ENCODE measurements at places on chromosomes 11 and 22.
A peak's percentile ranks its signal among the peaks of the same experiment; 100 is the strongest.

DNA sequence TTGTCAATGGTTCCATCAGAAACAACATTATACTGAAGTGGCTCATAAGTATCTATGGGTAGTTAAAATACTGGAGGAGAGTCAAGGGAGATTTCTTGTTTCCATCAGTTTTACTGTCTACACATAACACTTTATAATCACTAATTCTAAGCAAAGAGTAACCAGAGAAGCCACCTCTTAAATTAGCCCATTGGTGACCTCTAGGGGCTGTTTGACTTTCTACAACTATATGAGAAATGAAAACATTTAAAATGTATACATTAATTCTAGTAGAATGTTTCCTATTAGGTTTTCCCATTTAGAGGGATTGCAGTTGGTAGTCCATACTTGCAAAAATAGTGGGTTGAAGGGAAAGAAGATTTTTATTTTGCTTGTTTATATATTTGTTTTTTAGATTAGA lies 504.3 kb downstream of the FAM181B start:
- DNase-seq: no peak

- DNase-seq: no peak
Observed at GRCh38 chr22:36191106-36191836, 10.3 kb downstream of the APOL4 start.

GRCh38 chr22:25120093-25120561 lies 79.5 kb upstream of the CRYBB3 start:
- DNase-seq: no peak

- no peak for DNase-seq
Observed at GRCh38 chr22:40108396-40108795, 69.3 kb upstream of the TNRC6B start.

- DNase-seq: no peak
Observed at GRCh38 chr11:76119779-76120178, 86.5 kb downstream of the WNT11 start.

GRCh38 chr11:57647372-57647771 lies 2.3 kb downstream of the YPEL4 start:
- no peak for DNase-seq

DNA sequence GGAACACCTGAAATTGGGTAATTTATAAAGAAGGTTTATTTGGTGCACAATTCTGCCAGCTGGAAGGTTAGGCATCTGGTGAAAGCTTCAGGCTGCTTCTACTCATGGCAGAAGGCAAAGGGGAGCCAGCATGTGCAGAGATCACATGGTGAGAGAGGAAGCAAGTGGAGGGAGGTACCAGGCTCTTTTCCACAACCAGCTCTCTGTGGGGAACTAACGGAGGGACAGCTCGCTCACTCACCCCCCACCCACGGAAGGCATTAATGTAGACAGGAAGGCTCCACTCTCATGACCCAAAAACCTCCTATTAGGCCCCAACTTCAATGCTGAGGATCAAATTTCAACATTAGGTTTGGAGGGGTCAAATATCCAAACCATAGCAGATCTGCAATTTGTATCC lies 75.6 kb upstream of the ARHGAP32 start:
- DNase-seq: no peak

GRCh38 chr11:128206461-128206860 lies 380.9 kb downstream of the ETS1 start:
- no peak for DNase-seq

DNA sequence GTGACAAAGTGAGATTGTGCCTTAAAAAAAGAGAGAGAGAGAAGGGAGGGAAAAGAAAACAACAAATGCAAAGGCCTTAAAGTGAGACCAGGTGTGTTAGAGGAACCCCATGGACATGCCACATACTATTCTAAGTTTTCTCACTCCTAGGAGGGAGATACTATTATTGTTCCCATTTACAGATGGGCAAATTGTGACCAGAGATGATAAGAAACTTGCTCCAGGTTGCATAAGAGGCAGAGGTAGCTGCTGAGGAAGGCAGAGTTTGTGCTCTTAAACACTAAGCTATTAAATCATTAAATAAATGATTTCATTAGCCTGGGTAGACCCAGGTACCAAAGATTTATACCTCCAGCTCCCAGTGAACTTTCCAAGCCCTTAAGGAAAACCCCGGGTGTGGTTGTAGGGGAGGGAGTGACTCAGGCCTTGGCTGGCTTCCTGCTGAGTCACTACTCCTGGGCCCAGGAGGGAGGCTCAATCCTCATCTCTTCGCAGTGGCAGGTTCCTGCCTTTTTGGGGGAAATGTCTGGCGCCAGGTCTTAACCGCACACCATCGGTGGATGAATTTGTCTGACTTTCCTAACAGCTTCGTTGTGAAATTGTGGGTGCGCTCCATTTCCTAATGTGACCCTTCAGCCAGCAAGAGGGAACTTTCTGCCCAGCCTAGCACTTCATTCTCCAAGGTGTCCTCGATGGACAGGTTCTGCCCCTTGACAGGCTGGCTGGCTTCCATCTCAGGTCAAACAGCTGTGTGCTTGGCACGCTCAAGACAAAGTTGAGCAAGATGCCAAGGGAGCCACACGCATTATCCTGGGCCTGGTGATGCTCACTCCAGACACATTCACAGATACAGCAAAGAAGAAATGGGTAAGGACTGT lies 33.4 kb upstream of the PTPRJ start:
- DNase-seq: peak; percentile 59

DNA sequence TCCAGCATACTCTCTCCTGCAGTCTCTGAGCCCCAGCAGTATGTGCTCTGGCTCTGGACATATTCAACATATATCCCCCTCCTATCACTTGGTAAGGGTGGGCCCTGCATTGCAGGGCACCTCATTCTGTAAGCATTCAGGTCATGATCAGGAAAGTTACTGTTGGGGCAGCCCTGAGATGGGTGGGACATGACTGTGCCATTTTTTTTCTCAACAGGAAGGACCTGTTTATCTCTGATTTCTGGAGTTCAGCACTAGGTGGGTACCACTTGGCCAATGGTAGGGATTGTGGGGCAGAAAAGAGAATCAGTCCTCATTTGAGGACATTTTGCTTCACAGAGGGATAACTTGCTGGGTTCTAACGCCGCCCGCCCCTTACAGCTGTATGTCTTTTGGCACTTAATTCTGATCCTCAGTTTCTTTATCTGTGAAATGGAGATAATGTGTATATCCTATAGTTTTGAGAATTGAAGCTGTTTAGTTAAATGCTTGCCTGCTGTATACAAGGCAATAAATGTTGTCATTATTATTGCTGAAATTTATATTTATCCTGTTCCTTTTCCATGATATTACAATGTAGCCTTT lies 2.2 kb downstream of the SRRD start:
- DNase-seq: no peak

DNA sequence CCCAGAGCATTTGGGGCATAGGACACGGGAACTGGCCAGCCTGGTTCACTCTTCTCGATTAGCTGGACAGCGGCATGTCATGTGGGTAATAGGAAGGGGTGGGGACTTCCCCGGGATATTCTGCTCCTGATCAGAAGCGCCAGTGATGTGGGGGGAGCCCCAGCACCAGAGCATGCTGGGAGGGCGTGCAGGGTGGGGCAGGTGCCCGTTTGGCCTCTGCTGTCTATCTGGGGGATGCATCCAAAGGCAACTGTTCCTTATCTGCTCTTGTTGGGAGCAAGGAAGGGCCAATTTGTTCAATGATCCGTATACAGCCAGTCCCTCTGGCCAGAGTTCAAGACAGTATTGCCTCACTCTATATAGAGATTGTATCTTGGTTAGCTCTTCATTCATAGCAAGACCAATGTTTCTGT lies 43.6 kb downstream of the PPARA start:
- no peak for DNase-seq

DNA sequence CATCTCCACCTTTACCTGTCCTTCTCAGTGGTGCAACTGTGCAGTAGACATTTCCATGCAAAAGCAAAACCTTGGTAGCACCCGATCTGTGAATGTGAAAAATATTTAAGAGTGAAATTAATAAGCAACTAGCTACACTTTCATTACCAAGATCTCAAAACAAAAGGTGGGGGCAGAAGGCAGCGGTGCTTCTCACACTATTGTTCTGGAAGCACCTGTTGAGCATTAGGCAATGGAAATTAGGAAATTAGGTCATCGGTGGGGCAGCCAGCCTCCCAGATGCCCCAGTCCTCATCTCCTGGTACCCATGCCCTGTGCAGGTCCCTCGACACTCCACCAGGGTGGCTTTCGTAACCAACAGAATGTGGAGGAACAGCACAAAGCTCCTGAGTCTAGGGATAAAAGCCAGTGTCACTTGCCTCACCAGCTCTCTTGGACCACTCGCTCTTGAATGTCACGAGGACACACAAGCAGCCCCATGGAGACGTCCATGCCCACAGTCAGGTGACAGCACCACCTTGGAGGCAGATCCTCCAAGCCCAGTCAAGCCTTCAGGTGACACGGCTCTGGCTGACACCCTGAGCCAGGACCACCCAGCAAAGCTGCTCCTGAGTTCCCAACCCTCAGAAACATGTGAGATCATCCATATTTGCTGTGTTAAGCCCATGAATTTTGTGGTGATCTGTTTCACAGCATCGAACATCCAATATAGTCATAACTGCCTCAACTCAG lies 3.3 kb downstream of the LTO1 start:
- DNase-seq: no peak

GRCh38 chr22:43471606-43472135 lies 59.9 kb downstream of the MPPED1 start:
- no peak for DNase-seq

GRCh38 chr11:117936973-117937372 lies 7.8 kb upstream of the TMPRSS13 start:
- no peak for DNase-seq

DNA sequence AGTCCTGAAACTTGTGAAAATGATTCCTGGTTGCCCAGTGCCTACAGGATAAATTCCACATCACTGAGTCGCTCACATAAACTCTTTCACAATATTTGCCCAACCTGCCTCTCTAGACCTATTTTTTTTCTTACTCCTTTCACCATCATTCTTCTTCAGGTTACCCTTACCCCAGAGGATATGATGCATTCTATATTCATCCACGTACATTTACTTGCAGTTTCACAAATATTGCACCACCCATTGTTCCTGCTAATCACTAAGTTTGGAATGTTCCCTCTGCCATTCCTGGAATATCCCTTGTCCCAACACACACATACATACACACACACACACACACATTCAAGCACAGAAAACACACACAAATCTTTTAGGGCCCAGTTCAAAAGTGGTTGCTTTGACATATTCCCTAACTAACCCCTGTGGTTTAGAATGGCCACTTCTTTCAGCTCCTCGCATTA lies 379.5 kb downstream of the ETS1 start:
- no peak for DNase-seq

GRCh38 chr22:30566125-30566524 lies 8.3 kb downstream of the GAL3ST1 start:
- DNase-seq: no peak

GRCh38 chr22:42673898-42674401 lies 24.8 kb upstream of the CYB5R3 start:
- DNase-seq: no peak

GRCh38 chr22:43449205-43449830 lies 37.5 kb downstream of the MPPED1 start:
- DNase-seq: peak; percentile 17

GRCh38 chr22:34696557-34696956 lies 369.4 kb upstream of the ISX start:
- no peak for DNase-seq

- DNase-seq: no peak
Observed at GRCh38 chr11:84211896-84212295, 925.7 kb upstream of the CCDC90B start.

DNA sequence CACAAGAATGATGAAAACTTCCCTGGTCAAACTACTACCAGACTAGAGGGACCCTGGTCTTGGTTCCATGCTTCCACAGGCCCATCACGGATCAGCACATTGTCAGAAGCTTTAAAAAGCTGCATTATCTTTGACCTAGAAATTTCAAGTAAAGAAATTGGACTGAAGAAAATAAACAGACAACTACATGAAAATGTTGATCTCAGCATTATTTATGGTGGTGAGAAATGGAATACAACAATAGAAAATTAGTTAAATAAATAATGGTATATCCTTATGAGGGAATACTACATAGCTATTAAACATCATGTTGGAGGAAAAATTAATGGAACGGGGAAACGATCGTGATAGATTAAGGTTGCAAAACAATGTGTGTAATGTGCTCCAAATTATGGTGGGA lies 13.7 kb downstream of the TENM4 start:
- no peak for DNase-seq

Measured in activated CD4-positive, alpha-beta T cell treated with anti-CD3 and anti-CD28 coated beads for 36 hours (primary cell).